ENCODE measurements at places on chromosomes 11 and 22.

DNA sequence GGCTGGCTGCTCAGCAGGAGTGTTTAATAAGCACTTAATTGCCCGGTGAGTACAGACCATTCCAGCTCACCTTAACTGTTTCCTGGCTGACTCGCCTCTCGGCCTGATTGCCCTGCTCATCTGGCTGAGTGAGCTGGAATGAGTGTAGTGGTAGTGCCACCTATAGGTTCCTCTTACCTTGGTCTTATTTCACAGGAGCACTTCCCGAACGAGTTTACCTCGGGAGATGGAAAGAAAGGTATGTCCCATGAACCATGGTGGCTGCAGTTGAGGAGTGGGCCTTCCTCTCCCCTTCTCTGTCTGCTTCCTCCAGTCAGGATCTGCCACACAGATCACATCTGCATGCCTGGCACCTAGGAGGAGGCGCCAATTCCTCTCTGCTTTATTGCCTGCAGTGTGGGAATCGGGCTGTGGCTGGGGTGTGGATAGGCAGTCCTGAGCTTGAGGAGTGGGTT is 26.7 kb downstream of the UPB1 start:
- DNase-seq, result peak; percentile 38

- DNase-seq, result no peak
Measured at GRCh38 chr11:92302770-92303169, 78.2 kb downstream of the FAT3 start.

DNA sequence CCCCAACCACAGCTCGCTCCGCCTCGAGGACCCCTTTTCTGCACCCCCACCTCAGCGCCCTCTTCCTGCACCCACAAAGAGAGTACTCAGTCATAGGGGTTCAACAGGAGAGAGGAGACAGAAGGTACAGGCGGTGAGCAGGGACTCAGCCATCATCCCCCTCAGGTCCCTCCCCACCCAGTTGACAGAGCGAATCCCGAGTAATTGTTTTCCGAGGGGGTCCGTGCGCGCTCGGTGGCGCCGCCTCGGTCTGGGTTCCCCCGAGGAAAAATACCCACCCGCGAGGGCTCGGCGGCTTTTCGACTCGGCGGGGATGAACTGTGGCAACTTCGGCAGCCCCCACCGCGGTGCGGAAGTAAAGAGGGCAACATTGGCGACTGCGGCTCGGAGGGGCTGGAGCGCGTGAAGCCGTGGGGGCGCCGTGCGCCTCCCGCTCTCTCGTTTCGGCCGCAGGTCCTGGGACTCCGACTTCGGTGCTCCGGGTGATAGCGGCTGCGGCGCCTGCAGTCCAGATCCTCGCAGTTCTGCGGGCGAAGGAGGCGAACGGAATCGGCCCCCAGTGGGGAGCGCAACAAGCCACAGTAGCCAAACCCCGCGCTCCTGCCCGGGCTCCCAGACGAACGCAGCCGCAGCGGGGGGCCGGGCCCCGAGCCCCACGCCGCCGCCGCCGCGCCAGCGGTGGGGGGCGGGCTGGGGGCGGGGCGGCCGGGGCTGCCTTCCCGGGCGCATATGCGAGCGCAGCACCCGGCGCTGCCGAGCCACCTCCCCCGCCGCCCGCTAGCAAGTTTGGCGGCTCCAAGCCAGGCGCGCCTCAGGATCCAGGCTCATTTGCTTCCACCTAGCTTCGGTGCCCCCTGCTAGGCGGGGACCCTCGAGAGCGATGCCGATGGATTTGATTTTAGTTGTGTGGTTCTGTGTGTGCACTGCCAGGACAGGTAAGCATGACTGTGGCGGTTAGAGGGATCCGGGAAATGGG is at the start of gene NELL1:
Gene NELL1, plus strand, starts transcription at position 743 of the 976 bp plus-strand sequence.
- no peak for DNase-seq

DNA sequence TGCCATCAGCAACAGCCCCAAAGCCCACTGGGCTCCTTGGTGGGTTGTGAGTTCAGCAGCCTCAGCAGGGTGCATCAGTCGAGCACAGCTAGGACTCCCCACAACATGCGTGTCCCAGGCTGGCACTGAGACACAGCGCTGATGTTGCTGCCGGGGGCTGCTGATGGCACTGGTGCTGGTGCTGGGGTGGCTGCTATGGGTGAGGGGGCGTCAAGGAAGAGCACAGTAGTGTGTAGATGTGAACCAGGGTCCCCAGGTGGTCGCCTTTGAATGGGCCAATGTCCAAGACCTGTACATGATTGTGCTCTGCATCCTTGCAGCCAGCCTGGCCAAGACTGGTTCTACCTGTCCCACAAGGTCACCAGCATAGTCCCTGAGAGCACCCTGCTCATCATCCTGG is 121.3 kb upstream of the SERPIND1 start:
- no peak for DNase-seq

DNA sequence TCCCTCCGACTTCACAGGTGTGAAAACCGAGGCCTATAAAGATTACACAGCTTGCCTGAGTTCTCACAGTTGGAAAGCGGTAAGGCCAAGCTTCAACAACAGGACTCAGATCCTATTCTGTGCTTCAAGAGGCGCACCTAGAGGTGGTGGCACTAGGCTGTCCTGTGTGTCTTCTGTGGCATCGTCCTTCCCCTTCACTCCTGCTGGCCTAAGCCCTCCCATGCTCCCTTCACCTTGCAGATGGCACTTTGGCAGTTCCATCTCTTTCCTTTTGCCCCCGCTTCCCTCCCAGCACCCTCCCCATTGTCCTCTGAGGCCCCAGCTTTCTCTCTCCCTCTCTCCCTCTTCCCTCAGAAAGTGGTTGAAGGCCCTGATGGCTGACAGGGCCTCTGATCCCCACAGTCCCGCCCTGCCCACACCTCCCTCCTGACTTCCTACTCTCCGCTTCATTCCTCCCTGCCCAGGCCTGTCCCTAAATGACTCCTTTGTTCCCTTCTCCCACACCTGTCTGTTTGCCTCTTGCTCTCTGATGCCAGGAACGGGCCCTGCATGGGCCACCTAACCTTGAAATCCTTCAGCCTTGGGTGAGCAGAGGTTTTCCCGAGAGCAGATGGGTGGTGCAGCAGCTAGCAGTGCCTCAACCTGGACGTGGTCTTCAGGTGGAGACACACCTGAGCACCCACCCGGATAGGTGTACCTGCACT is 5.8 kb downstream of the TRIM29 start:
- DNase-seq, result no peak

DNA sequence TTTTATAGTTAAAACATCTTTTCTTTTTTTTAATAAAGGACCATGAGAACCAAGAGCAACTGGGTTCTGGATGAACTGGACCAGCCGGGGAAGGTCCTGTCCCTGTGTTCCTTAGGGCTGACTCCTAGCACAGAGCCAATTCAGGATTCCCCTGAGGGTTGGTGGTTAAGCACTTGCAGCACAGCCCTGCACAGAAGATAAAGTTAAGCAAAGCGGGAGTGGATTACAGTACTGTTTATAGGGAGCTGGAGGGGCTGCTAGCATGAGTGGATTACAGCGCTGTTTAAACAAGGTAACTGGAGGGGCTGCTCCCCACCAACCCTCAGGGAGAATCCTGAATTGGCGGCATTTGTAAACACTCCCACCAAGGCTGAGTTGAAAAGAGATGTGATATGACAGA is 90.6 kb downstream of the CELSR1 start:
- no peak for DNase-seq

DNA sequence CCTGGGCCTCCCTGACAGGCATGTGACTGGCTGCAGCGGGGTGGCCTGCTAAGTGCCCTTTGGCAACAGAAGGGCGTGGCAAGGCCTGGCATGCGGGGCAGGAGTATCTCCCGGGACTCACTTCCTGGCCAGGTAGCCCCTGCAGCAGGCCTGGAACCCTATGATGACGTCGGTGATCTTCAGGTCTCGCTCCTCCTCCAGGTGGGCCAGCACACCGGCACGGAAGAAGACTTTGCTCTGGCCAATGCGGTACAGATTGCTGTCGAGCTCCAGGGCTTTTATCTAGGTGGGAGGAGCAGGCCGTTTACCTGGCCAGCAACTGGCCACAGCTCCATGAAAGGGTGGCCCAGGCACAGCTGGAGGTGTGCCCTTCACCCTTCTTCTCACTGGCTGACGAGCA is 50.9 kb downstream of the APOL1 start:
- DNase-seq, result no peak

- no peak for DNase-seq
Measured at GRCh38 chr11:26228778-26229177, 103.2 kb upstream of the ANO3 start.

DNA sequence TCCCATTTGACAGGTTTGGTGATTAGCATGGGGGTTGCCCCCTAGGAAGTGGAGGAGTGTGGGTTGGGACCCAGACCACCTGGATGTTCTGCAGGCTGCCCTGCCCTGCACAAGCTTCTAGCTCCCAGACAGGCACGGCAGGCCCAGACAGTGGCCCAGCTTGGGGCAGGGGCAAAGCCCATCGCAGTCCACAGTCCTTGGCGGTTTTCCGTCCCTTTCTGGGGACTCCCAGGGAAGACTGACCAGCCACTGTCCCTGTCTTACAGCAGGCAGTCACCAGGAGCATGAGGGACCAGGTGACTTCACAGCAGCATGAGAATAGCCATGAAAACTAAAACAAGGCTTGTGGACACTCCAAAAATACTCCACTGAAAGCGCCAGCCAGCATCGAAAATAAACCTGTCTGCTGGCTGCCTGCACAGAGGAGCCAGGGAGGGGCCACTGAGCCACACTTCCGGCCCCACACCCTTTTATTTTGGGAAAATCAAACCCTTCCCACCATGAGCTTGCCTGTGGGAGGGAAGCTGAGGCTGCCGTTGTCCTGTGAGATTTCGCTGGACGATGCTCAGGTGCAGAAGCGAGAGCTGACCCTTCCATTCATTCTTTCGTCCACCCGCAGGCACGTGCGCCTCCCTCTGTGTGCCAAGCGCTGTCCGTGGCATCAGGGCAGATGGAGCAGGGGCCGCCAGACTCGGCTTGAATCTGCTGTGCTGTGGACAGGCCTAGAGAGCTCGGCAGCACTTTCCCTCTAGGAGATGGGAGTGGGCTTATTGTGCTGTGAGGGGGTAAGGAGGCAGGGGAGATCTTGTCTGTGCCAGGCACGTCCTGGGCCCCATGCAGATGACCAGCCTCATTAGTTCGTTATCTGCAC is 28.0 kb downstream of the FADD start:
- DNase-seq, result no peak

GRCh38 chr22:17831501-17832251 is 57.4 kb upstream of the BID start:
- no peak for DNase-seq

DNA sequence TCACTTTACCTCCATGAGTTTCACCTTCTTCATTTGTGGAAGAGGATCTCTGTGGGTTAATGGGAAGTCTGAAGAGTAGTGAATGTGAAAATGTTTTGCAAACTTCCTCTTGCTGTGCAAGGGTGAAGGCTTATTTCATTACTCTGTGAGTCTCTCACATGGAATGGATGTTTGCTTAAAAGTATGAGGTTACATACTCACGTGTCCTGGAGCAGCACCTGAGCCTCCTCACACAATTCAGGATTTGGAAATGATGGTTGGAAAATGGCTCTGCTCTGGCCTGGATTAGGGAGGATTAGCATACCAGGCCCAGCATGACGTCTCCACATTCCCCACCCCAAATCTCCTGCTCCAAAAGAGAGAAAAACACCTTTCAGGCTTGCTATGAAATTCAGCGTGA is 4.8 kb downstream of the GRAMD1B start:
- no peak for DNase-seq

- peak; percentile 67 for DNase-seq
Measured at GRCh38 chr11:74024261-74025029, 15.6 kb upstream of the UCP3 start.

DNA sequence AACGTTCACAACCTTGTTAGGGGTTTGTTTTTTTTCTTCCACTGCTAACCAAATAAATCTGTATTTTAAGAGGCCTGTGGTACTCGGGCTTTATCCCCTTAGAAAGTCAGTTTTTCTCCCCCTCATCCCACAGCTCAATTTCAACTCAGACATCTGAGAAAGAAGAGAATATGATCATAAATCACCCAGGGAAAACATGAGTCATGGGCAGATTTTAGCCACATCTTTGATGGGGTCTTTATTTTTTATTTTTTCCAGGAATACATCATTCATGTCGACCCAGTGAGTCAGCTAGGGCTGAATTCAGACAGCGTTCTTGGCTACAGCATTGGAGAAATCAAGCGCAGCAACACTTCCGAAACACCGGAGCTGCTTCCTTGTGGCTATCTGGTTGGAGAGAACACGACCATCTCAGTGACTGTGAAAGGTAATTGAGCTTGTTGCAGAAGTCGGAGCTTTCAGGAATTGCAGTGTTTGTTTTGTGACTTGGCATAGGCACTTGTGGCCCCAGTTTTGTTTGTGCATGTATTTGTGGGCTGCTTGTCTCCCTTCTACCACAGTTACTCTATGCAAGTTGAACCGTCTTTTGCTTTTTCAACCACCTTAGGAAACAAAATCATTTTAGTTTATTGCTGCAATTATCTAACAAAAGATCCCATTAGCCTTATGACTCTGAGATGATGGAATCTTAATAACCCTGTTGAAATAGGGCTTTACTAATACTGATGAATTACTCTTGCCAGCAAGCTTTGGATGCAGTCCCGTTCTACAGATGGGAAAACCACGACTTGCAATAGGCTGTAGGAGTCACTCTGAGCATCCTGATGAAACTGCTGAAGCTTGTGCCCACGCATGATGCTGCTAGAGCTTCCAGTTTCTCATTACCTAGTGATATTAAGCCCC is 62.7 kb downstream of the DBX1 start:
- DNase-seq, result no peak

DNA sequence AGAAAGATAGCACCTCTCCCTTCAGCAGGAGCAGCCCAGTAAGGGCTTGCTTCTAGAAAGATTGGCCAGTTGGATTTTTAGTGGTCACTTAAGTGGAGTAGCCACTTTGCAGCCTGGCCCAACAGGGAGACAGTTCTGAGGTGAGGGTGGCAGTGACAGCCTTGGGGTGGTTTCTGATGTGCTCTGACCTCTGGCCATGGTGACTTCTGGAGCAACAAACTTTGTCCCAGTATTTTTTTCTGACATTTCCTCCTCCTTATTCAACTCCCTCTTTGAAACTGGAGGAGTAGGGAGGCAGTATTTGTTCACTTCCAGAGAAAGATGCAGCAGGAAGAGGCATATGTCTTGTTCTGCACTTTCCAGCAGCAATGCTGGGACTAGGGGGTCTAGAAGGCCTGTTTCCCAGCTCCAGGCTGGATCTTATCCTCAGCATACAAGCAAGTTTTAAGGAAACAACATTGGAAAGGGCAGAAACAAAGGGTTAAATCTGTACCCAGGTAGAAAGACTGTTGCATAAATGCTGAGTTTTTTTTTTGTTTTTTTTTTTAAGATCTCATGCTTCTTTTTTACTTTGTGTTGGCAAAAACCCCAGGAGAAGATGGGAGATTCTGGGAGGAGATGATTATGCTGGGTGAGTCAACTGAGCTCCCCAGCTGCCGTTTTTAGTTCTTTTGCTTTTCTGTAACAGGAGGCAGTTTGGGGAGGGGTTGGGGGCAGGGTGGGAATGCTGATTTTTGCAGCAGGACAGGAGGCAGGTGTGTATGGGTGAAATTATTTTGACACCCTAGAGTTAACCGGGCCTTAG is 37.2 kb downstream of the RCOR2 start:
- no peak for DNase-seq

DNA sequence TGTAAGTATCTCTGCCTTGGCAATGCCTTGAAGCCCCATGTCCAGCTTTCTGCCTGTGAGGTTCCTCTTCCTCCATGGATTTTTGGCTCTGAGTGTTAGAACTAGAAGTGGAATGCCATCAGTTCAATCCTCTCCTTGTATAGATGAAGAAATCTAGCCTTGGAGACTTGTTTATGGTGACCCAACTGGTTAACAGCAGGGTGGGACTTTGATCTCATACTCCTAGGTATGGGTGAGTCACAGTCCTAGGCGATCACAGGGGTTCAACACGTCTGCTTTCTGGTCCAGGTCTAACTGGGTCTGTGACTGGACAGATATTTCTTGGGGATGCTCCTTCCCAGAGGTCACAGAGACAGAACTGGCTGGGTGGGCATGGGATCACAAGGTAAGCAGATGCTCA is 9.2 kb upstream of the MTFP1 start:
- DNase-seq, result no peak

Measured in activated CD4-positive, alpha-beta T cell treated with anti-CD3 and anti-CD28 coated beads, Interleukin-2, amount 50 U/mL, for 48 hours (primary cell).